ENCODE measurements at places on chromosomes 4 and X. TPM values are rescaled to one million over a fixed set of nuclear protein-coding genes. Genes with fewer than 3 reads are reported as not detected.

JAKMIP1 gene
- total RNA-seq, result 0.22 TPM

GRCh38 chrX:128807367-128807766, 715.9 kb downstream of the SMARCA1 start:
- DNase-seq, result no peak

DNA sequence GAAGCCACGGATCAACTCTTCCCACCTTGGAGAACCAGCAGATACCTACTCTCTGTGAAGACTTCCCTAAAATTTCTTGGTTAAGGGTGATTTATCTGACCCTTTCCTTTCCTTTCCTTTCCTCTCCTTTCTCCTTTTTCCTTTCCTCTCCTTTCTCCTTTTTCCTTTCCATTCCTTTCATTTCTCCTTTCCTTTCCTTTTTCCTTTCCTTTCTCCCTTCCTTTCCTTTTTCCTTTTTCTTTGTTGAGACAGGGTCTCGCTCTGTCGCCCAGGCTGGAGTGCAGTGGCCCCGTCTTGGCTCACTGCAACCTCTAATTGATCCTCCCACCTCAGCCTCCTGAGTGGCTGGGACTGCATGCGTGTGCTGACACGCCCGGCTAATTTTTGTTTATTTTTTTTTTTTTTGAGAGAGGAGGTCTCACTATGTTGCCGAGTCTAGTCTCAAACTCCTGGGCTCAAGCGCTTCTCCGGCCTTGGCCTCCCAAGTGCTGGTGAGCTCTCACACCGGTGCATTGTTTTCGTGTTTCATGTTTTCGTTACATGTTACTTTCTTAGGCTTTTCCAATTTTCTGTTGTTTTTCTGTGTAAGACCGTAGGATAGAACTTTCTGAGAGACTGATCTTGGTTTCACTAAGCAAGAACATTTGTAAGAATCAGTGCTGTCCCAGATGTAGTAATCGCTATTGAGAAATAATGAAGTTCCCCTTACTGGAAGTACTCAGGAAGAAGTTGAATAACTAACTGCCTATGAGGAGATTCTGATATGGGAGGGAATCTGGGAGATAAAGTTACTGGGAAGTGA, 2.0 kb downstream of the TMEM165 start:
- DNase-seq, result no peak

ZMAT1 gene
- total RNA-seq, result 0.53 TPM

TLL1 gene
- 0.02 TPM for total RNA-seq

DNA sequence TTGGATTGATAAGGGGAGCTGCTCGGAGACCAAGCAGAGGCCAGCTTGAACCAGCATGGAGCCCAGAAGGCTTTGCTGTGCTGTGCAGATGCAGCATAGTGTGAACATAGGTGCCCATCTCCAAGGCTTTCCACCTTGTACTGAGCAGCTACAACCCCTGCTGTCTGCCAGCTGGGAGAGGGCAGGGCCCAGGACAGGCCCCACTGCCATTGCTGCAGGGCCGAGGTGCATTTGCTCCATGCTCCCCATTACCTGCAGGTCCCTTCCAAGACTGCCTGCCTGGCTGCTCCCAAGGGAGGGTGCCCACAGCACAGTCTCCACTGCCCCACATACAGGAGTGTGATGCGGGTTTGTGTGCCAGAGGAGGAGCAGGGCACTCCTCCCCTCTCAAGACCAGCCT, 1016.0 kb upstream of the INTU start:
- no peak for DNase-seq

CFAP47 gene
- total RNA-seq, result 0.26 TPM

GPM6B gene
- not detected for total RNA-seq

DNA sequence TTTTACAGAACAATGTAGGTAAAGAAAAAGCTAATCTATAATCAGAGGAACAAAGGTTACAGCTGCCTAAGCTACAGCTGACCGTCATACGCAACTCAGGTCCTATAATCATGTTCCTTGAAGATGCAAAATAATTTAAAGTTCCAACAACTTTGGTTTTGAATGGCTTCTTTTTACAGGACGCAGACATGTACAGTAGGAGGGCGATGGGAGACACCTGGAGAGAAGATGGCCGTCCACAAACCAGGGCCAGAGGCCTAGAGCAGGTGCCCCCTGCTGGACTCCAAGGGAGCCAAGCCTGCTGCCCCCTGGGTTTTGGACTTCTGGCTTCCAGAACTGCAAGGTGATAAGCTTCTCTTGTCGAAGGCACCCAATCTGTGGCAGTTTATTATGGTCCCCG, 10.6 kb downstream of the HGFAC start:
- no peak for DNase-seq

DNA sequence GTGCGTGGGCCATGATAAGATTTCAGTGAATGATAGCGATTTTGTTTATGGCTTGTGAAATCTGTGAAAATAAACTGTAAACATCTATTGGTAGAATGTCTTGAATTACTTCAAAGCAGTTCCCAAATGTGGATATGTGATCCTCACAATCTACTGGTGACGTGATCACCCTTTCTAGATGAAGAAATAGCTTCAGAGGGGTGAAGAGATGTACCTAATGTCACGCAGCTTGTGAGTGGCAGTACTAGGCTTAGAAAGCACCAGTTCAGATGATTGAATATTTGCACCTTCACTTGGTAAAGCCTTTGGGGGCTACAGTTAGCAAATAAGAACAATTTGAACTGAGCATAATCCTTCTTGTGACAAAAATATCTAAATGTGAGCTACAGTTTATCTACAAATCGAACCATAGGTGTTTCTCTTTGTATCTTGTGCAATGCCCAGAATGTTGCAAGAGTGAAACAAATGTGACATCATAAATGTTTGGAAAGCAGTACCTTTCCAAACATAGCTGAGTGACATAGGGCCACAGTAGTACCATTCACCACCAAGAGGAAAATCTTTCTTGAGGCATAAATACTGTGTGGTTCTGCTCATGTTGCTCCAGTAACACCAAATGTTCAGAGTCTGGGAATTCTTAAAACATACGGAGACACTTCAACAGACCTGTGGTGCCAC, 14.2 kb downstream of the PAK3 start:
- DNase-seq, result no peak

FDCSP gene
- total RNA-seq, result not detected

GRCh38 chr4:169999923-170000322, 26.3 kb downstream of the MFAP3L start:
- no peak for DNase-seq

GRCh38 chrX:64975491-64975890, 759 bp downstream of the ZC4H2 start:
- DNase-seq, result peak; percentile 25

DNA sequence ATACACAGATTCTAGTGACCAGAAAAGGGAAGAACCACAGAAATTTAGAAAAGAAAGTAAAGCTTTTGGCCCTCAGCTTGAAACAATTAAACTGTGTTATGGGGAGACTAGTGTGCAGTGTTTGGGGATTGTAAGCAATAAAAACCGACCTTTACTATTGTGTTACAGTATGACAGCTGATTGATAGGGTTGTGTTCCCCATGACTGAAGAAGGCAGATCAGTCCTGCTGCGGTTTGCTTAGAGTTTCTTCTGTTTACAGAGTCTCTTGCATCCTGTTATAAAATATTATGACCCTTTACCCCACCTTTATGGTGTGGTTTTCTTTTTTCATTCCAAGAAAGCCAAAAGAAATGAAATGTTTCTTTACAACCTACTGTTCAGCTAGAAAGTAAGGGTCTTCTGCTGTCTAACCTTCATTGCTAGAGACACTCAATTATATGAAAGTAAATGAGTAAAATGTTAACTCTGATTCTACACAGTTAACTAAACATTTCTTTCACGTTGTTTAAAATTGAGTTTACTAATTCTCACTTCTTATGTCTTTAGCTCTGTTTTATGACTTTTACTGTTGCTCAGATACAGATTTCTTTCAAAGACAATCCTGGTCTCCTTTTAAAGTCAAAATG, 18.1 kb downstream of the CHIC1 start:
- DNase-seq, result no peak

GRCh38 chr4:82989575-82990429, 20.8 kb downstream of the LIN54 start:
- no peak for DNase-seq

DNA sequence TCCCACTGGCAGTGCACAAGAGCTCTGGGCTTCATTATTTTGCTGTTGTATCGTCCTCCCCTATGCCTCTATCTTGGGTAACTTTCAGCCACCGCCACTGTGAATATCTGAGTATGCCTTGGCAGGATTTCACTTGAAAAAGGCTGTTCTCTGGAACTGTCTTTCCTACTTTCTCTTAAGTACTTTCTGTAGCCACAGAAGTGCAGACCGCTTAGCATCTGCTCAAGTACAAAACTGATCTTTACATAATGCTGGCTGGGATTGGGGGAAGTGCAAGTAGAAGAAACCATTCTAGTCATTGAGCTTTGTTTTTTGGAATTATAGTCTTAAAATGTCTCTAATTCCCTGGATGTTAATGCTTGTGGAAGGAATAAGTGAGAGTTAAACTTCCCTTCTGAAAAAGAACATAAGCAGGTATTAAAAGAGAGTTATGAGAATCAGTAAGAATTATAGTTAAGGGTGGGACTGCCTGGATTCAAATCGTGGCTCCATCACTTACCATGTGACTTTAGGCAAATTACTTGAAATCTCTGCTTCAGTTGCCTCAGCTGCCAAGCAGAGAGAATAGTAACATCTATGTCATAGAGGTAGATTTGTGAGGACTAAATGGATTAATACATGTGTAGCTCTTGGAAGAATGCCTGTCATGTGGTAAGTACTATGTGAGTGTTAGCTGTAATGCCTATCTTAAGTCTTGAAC, 77.5 kb downstream of the MID1IP1 start:
- DNase-seq, result no peak

- DNase-seq, result peak; percentile 61
Observed at GRCh38 chr4:142516686-142517526, 329.2 kb downstream of the INPP4B start.

MXD4 gene
- total RNA-seq, result 18.4 TPM

Data from A172 (cell line).